ENCODE measurements at places on chromosomes 5 and 9.

DNA sequence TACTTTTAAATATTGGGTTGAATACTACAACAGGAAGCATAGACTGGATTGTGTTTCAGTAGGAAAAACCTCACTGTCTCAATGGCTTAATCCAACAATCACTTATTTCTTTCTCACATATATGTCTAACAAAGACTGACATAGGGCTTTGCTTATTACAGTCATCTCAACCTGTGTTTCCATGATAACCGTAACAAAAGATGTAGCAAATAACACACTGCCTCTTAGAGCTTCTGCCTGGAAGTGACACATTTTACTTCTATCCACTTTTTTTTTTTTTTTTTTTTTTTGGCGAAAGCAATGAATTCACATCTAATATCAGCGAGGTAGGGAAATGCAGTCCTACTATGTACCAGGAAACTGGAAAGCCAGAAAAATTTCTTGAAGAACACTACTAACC, 204.9 kb upstream of the CDKN2B start:
- no peak for DNase-seq

GRCh38 chr9:108103046-108103693, 613.6 kb upstream of the KLF4 start:
- no peak for DNase-seq

DNA sequence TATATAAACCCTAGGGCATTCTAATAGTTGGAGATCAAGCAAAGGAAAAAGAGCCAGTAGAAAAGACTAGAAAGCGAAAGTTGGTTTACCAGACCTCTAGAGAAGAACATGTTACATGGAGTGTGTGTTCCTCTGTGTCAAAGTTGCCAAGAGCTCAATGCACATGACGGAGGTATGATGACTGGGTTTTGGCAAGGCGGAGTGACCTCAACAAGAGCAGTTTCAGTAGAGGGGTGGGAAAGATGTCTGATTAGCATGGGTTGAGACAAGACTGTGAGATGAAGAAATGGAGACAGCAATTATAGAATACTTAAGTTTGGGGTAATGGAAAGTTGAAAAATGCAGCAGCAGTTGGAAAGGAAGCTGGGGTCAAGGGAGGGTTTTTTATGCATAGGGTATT, 1.6 kb downstream of the ANKDD1B start:
- no peak for DNase-seq

- no peak for DNase-seq
Measured at GRCh38 chr9:122186777-122187470, 27.2 kb downstream of the MORN5 start.

GRCh38 chr5:141495453-141495811, 6.6 kb downstream of the PCDHGC5 start:
- no peak for DNase-seq

DNA sequence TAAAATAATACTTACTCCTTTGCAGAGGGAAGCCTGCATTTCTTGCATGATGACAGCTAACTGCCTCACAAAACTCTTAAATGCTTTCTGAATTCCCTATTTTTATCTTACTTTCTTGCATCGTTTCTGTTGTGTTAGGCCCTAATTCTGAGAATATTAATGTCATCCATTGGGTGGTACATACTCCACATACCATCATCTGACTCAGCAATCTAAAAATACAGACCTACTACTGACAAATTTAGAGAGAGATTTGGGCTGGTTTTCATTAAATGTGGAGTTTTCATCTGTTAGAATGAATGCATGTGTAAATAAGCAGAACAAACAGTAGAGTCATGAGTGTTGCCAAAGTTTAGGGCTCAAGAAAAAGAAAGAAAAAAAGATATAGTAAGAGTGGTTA, 26.5 kb upstream of the KCNN2 start:
- no peak for DNase-seq

- no peak for DNase-seq
Measured at GRCh38 chr5:122780296-122780695, 5.4 kb downstream of the SNX2 start.

GRCh38 chr5:37396352-37396751, 17.2 kb downstream of the WDR70 start:
- no peak for DNase-seq

GRCh38 chr5:143454936-143455516, 51.5 kb upstream of the NR3C1 start:
- no peak for DNase-seq

GRCh38 chr5:83281658-83282057, 189.9 kb upstream of the VCAN start:
- peak; percentile 59 for DNase-seq

- no peak for DNase-seq
Measured at GRCh38 chr5:178699681-178700253, 30.7 kb downstream of the ZNF354A start.

GRCh38 chr9:68747043-68747533, 42.0 kb downstream of the PIP5K1B start:
- DNase-seq: no peak

DNA sequence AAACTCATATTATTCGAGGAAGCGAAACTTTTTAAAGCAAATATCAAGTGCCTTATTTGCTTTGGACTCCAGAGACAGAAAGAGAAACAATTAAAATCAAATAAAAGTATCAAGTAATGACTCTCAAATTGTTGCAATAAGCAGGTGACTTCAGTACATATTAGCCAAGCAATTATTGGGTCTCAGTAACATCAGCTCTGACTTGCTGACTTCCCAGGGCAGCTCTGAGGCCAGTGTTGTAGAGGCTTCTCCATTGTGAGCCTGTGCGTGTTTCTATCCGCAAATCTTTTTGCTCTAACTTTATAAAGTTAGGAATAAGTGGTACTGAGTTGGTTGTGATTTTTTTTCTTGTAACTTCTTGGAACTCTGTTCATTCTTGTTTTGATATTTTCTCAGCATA, 186.8 kb upstream of the PRLR start:
- no peak for DNase-seq

DNA sequence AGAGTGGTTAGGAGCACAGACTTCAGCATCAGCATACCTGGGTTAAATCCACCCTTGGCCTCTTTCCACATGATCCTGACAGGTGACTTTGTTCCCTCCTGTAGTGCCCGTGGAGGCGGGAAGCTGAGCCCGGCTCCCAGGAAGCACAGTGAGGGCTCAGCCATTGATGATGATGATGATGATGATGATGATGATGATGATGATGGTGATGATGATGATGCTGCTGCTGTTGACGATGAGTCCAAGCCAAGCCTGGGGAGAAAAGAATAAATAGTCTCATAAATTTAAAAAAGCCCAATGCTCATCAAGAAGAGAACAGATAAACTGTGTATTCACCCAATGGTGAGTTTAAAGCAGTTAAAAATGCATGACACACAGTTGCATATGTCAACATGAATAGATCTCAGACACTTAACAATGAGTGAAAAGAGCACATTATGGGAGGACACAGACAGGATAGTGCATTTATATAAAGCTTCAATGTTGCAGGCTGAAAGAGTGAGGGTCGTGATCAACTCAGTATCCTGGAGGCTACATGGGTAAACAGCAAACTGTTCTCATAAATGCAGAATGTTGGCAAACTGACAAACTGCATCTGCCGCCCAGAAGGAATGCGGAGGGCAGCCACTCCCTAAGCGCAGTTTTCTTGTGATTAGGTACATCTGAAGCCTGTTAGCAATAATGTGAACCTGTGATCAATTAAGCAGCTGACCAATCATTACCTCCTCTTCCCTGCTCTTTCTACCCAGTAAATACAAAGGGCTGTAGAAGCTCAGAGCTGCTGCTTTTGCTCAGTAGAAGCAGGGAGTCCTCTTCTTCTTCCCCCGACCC, 11.7 kb upstream of the CFAP157 start:
- DNase-seq: no peak

GRCh38 chr9:137972988-137973470, 95.4 kb downstream of the CACNA1B start:
- no peak for DNase-seq

DNA sequence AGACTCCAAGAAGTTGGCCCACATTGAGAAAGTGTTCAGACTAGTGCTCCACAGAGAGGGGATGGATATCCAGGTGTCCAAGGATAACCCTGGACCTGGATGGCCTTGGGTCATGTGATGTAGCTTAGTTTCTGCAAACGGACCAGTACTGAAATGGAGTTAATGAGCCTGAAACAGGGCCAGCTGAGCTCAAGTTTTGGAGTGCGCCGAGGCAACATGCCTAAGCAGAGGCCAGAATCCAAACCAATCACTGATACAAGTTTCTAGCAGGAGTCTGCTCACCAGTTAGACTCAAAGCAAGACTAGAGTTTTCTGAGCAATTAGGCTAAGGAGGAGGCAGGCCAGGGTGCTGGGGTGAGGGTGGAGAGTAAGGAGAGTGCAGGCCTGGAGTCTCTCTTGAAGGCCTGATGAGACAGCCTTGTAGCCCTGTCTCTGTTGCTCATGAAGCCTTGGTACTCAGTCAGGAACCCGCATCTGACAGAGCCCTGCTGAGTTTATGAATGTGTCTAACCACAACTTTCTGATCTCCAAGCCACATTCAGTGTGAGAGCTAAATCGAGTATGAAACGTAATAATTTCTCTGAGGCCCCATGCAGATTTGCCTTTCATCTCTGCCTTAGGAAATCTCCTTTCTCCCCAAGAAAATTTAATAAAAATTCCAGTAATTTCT, 68.9 kb upstream of the EQTN start:
- no peak for DNase-seq

DNA sequence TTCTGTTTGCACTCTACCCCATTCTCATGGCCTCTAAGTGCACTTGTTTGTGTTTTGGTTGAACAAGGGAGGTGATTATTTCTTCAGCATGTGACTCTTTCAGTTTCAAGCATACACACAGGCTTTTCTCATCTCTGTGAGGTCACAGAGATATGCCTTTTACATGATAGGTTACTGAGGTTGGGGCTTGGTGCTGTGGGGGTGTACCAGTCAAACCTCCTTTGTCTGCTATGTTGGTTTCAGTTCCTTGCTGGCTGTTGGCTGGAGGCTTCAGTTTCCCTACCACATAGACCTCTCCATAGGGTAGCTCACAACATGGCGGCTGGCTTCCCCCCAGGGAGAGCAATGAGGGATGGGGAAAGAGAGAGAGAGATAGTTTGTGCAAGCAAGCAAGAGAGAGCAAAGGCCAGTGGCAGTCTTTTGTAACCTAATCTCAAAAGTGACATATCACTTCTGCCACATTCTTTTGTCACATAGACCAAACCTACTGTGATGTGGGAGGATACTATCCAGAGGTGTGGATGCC, 96.7 kb upstream of the SEMA6A start:
- no peak for DNase-seq

DNA sequence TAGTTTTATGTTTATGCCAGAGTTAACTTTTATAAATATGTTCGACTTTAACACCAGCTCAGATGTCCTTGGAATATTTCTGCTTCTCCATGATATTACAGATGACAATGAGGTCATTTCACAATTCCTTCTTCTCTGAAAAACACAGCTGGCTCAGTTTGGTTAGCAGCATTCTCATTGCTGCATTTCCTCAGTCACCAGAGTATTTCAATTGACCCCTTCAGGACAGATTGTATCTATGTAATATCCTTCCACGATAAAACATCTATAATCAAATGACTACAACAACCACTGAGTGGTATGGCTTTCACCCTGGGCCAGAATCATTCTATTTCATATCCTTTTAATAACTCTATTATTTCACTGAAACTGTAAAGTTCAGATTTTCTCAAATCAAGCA, 148.7 kb downstream of the OXCT1 start:
- no peak for DNase-seq

GRCh38 chr5:22889720-22890119, 36.6 kb upstream of the CDH12 start:
- DNase-seq: peak; percentile 46

DNA sequence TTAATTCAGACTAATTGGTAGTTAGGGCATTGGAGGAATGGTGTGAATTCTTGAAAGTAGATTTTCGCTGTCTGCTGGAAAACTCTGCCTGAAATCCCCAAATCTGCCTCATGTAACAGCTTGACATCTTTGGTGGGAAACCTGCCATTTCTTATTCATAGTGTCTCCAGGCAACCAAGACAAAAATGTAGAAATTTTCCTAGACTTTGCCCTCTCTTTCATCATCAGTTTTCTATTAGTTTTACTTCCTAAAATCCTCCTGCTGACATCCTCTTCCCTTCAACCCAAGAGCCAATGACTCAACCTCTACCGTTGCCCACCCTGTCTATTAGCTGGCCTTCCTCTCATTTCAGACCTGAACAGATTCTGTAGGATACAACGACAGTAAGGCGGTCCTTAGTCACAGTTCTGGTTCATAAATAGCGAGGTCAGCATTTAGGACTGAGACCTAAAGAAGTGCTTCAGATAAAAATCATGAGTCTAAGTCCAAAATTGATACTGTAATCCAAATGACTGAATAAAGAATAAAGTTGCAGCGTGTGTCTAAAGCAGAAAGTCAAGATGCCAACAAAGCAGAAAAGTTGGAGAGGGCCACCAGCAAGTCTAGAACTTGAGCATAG, 133.9 kb downstream of the MUSK start:
- DNase-seq: no peak

- DNase-seq: peak; percentile 24
Measured at GRCh38 chr5:23655674-23656073, 148.3 kb downstream of the PRDM9 start.

GRCh38 chr9:136339173-136339957, 12.0 kb downstream of the GPSM1 start:
- DNase-seq: peak; percentile 73

DNA sequence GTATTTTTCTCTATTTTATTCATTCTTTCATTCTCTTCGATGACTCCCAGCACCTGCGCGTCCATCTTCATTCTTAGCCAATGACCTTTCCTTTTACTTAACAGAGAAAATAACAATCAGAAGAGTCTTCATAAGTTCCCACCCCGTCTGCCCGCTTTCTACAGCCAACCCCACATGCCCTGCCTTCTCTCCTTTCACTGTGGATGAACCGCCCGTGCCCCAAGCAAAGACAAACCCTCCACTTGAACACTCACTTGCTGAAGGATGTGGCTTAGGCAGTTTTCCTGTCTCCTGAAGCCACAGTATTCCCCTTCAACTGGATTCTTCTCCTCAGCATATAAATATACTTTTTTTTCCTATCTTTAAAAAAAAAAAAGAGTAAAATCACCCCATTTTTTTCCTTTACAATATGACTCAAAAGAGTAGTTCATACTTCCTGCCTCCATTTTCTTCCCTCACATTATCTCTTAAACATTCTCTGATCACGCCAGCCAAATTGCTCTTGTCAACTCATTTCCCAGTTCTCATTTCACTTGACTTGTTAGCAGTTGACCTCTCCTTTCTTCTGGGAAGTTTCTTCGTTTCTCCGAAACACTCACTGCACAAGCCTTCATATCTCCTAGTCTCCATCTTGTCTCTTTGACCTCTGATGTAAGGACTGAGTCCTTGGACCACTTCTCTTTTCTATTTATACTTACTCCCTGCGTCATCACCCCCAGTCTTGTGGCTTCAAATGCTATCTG, 11.1 kb downstream of the NIPSNAP3B start:
- no peak for DNase-seq

DNA sequence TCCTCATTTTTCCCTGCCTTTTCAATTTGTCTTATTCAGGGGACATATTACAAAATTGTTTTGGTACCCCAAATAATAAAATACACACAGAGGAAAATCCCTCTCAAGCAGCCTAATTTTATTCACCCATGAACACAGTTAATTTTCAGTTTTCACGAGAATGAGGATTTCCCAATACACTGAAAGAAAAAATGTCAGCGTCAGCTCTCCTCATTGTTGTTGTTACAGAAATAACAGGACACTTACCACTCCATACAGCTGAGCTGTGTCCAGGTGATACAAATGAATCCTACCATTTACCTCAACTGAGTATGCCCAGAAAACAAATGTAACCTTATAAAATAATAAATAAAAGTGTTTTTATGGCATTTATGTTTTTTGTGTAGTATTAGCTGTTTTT, 144.6 kb upstream of the PCA3 start:
- peak; percentile 23 for DNase-seq

- DNase-seq: no peak
Measured at GRCh38 chr9:130171226-130172148, 717 bp upstream of the NCS1 start.

- no peak for DNase-seq
Measured at GRCh38 chr9:13508681-13509080, 229.2 kb upstream of the MPDZ start.
